ENCODE measurements at places on chromosomes 1 and 21. TPM values are rescaled to one million over a fixed set of nuclear protein-coding genes. Genes with fewer than 3 reads are reported as not detected.
A peak's percentile ranks its signal among the peaks of the same experiment; 100 is the strongest.

Gene FAM78B
- 0.08 TPM for total RNA-seq

Gene HNRNPR
- 120 TPM for total RNA-seq

Gene CKS1B
- 11.1 TPM for total RNA-seq

Gene IQGAP3
- 0.08 TPM for total RNA-seq

Gene TTC39A
- not detected for total RNA-seq

Gene PLOD1
- total RNA-seq = 4.5 TPM

Gene RGS1
- 1.7 TPM for total RNA-seq

Gene DCST1
- total RNA-seq = not detected

DNA sequence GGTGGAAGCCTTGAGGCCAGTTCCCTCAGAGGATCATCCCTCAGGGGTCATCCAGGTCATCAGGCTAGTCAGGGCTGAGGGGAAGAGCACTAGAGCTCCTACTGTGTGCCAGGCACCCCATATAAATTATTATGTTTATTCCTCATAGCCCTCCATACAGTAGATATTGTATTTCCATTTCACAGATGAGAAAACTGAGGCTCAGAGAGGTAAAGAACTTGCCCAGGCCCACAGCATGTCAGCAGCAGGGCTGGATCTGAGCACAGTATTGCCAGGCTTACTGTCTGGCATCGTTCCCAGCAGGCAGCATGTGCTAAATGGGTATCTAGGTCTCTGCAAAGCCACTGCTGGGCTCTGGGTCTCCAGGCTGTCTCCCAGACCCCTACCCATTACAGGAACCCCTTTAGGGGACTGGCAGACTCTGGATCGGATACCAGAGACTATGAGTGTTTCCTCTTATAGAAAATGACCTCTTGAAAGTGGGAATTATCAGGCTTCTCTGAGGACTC lies 153.3 kb downstream of the PTPRU start:
- DNase-seq = no peak
- peaks cover 40% of the 10 kb centered on the region for H3K27me3 ChIP-seq
- H3K4me3 ChIP-seq = no peak overlapping the region
- no peaks in the 10 kb centered on the region for H3K4me1 ChIP-seq
- no peaks in the 10 kb centered on the region for H3K36me3 ChIP-seq
- H3K27ac ChIP-seq = no peak overlapping the region

GRCh38 chr1:227540170-227541098 lies 22.9 kb upstream of the ZNF678 start:
- no peaks in the 10 kb centered on the region for H3K27me3 ChIP-seq
- H3K36me3 ChIP-seq = peaks cover 16% of the 10 kb centered on the region
- H3K4me1 ChIP-seq = peaks cover 11% of the 10 kb centered on the region
- H3K27ac ChIP-seq = no peak overlapping the region

DNA sequence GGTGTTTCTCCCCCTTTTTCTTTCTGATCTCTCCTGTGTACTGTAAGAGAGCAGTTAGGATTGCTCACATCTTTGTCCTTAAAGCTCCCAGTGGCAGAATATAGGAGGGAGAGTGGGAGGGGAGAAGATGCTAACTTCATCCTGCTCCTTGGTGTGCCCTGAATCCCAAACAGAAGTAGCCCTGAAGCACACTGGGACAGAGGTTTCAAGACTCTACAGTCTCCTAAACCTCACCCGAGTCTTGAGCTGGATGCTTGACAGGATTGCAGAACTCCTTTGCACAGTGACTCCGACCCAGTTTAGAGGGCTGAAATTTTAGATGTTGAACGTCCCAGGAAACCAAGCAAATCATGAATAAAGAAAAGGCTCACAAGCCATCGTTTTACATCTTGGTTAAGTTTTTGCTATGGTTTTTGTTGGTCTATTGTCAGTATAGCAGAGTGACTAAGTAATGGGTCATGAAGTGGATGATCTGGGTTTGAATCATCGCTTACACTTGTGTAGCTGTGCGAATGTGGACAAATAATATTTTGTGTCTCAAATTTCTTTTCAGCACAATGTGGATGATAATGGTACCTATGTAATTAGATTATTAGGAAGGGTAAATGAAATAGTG lies 37.5 kb downstream of the XCL2 start:
- no peak for DNase-seq
- H3K36me3 ChIP-seq = no peaks in the 10 kb centered on the region
- no peak overlapping the region for H3K4me3 ChIP-seq
- H3K27ac ChIP-seq = no peak overlapping the region
- H3K27me3 ChIP-seq = no peaks in the 10 kb centered on the region

DNA sequence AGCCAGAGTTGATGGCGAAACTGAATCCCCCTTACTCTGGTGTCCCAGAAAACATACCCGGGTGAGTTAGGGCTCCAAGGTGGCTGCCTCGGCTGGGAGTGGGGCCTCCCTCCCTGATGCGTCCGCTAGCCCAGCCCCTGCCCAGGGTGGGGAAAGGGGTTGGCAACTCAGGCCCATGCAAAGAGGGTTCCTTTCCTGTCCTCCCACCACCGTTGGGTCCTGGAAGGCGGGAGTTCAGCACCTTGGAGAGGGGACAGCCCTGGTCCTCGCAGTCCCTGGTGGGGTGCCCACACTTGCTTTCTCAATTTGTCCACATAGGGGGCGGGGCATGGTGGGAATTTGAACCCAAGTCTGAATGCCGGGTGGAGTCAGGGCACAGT lies 6.1 kb downstream of the SRM start:
- no peaks in the 10 kb centered on the region for H3K27me3 ChIP-seq
- DNase-seq = no peak
- peaks cover 5% of the 10 kb centered on the region for H3K4me1 ChIP-seq
- no peak overlapping the region for H3K4me3 ChIP-seq

GRCh38 chr1:66752671-66753371 lies 562 bp downstream of the DYNLT5 start:
- peaks cover 37% of the 10 kb centered on the region for H3K27me3 ChIP-seq
- peak overlapping the region; percentile 41 for H3K27ac ChIP-seq
- no peaks in the 10 kb centered on the region for H3K36me3 ChIP-seq
- peak overlapping the region; percentile 70 for H3K4me3 ChIP-seq
- no peak for DNase-seq
- peaks cover 14% of the 10 kb centered on the region for H3K4me1 ChIP-seq

GRCh38 chr1:55860798-55861519 lies 645.8 kb upstream of the USP24 start:
- H3K4me3 ChIP-seq = no peak overlapping the region
- H3K27me3 ChIP-seq = peaks cover 3% of the 10 kb centered on the region
- H3K27ac ChIP-seq = no peak overlapping the region
- no peaks in the 10 kb centered on the region for H3K36me3 ChIP-seq
- H3K4me1 ChIP-seq = no peaks in the 10 kb centered on the region

GRCh38 chr1:39230261-39231190 lies 26.0 kb downstream of the MACF1 start:
- H3K4me1 ChIP-seq = peaks cover 51% of the 10 kb centered on the region
- H3K4me3 ChIP-seq = peak overlapping the region; percentile 65
- no peaks in the 10 kb centered on the region for H3K27me3 ChIP-seq
- peaks cover 5% of the 10 kb centered on the region for H3K36me3 ChIP-seq
- DNase-seq = no peak

DNA sequence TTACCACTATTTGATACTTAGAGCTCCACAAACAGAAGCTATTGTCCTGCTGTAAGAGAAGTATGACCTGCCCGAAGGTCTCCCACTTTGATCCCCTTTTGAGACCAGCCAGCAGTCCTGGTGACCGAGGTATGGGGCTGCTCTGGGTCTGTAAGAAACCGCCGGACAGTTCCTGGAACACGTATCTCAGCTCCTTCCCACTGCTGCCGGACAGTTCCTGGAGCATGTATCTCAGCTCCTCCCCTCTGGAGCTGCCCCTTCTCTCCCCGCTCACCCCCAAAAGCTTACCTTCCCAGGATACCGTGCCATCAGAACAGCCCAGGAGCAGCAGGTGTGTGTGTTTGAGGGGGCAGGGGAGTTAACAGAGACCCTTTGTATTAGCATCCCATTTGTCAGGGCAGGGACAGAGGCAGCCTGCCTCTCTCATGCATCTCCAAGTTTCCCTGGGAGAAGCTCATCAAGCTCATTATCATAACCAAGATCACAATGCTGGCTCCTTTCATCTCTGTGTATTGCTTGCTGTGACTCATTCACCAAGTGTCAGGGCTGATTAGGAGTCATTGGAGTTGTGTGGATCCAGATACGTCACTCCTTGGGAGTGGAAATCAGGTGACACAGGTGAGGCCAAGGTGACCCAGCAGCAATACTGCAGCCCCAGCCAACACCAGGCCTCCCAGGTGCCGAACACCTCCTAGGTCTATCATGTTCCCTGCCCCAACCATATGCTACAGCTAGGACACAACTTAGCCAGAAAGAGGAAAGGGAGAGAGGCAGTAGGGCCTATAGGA lies 25.3 kb downstream of the OPTC start:
- H3K36me3 ChIP-seq = no peaks in the 10 kb centered on the region
- no peaks in the 10 kb centered on the region for H3K27me3 ChIP-seq
- no peak overlapping the region for H3K27ac ChIP-seq
- H3K4me3 ChIP-seq = no peak overlapping the region

GRCh38 chr1:17255336-17255735 lies 6.4 kb downstream of the PADI3 start:
- peaks cover 36% of the 10 kb centered on the region for H3K27me3 ChIP-seq
- DNase-seq = no peak

- peaks cover 5% of the 10 kb centered on the region for H3K36me3 ChIP-seq
- no peak for DNase-seq
- H3K4me3 ChIP-seq = no peak overlapping the region
- no peak overlapping the region for H3K27ac ChIP-seq
- H3K27me3 ChIP-seq = peaks cover 29% of the 10 kb centered on the region
Measured at GRCh38 chr1:192713921-192714320, 78.0 kb downstream of the RGS13 start.
